Activated CD8-positive, alpha-beta memory T cell treated with anti-CD3 and anti-CD28 coated beads for 48 hours (primary cell): ENCODE measurements at places on chromosomes 7 and 10.
A peak's percentile ranks its signal among the peaks of the same experiment; 100 is the strongest.

- no peak for DNase-seq
Observed at GRCh38 chr10:107264742-107265141, 100.2 kb upstream of the SORCS1 start.

GRCh38 chr10:74644738-74645137, 181.7 kb upstream of the KAT6B start:
- no peak for DNase-seq

DNA sequence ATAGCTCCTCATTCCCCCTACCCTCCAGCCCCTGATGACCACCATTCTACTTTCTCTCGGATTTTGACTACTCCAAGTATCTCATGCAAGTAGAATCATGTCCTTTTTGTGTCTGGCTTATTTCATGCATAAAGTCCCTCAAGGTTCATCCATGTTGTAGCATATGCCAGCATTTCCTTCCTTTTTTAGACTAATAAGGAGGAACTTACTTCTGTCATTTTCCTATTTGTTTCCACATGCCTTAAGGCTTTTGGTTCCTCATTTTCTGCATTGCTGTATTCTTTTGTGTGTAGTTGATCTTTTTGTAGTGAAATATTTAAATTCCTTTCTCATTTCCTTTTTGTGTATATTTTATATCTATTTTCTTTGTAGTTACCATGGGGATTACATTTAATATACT, 376.9 kb downstream of the CALN1 start:
- DNase-seq = no peak

- DNase-seq = no peak
Observed at GRCh38 chr10:60649485-60650377, 128.5 kb upstream of the CDK1 start.

GRCh38 chr10:8331896-8332729, 277.6 kb downstream of the GATA3 start:
- DNase-seq = peak; percentile 55

GRCh38 chr7:110977127-110977737, 113.7 kb upstream of the LRRN3 start:
- DNase-seq = no peak

- no peak for DNase-seq
Observed at GRCh38 chr10:16518822-16519221, 2.9 kb downstream of the C1QL3 start.

DNA sequence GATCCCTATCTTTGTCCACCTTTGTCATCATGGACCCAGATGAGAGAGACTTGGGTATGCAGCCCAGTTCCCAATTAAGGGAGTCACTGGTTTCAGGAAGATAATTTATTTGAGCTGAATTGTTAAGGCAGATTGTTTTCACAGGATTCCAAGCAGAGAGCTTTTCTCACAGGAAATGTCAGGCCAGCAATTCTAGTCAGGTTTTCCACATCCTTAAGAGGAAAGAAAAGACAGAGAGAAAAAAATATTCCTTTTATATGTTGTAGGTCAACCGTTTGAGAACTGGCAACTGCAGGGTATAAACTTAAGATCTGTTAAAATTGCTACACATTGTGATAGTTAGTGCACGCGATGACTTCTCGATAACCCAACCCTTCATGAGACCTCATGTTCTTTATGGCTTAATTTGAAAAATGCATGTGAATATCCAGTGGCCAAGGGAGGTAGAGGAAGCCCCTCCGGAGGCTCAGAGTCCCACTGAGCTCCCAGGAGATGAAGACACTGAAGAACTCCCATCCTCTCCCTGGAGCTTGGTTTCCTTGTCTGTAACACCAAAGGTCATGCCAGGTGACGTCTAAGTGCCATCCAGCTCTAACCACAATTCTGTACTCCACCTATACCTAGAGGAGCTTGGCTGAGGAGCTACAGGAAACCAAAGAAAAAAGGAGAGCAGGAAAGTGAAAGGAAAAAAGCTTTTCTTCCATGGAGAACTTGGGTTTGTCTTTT, 45.6 kb downstream of the MINDY4 start:
- DNase-seq = no peak

GRCh38 chr7:119175911-119176627, 951.6 kb downstream of the ANKRD7 start:
- DNase-seq = no peak

DNA sequence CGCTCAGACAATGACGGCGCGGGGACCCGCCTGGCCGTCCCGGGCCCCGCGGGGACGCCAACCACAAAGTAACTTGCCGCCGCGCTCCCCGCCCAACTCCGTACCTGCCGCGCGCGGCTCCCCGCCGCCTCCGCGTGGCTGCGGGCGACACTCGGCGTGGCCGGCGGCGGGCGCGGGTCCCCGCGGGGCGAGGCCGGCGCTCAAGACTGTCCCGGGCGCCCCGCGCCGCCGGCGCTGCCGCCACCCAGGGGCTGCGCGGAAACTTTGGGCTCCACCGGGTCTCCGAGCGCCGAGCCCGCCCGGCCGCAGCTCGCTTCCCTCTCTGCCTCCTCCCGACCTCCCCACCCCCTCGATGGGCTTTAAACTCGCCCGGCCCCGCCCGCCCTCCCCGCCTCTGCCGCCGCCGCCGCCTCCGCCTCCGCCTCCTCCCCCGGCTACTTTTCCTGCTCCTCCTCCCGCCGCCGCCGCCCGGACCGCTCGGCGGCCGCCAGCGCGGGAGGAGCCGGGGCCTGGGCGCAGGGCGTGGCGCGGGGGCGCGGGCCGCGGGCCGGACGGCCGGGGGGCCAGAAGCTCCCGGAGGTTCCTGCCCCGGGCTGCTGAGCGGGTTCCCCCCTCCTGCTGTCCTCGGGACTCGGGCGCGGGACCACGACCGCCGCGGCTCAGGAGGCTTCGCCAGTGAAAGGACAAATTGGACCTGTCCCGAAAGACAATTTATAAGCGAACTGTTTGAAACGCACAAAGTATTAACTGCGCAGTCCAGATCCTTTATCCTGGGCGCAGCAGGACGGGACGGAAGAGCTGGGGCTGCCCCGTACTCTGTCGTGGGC, 10.6 kb upstream of the GRB10 start:
- no peak for DNase-seq

- no peak for DNase-seq
Observed at GRCh38 chr7:20797462-20798080, 10.9 kb upstream of the SP8 start.

DNA sequence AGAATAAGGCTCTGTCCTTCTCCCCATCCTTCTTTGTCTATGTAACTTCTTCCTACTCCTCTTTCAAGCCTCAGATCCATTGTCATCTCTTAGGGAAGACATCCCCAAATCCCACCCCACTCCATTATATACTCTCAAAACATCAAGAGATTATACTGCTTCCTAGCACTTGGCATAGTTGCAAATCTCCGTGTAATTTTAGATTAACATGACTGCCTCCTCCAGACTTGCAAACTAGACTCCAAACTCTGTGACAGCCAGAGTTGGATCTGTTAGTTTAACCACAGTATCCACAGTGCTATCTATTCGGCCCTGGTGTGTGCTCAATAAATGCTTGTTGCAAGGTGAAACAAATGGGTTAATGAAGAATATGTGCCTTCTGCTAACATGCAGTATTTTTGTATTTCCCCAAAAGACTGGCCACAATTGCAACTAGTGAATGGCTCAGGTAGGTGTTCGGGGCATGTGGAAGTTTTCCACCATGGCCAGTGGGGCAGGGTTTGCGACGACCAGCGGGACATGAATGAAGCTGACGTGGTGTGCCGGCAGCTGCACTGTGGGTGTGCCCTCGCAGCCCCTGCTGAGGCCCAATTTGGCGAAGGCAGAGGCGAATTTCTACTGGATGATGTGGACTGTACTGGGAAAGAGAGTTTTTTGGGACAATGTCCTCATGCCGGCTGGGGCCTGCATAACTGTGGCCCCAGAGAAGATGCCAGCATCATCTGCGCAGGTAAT, 34.5 kb upstream of the C10orf120 start:
- no peak for DNase-seq

DNA sequence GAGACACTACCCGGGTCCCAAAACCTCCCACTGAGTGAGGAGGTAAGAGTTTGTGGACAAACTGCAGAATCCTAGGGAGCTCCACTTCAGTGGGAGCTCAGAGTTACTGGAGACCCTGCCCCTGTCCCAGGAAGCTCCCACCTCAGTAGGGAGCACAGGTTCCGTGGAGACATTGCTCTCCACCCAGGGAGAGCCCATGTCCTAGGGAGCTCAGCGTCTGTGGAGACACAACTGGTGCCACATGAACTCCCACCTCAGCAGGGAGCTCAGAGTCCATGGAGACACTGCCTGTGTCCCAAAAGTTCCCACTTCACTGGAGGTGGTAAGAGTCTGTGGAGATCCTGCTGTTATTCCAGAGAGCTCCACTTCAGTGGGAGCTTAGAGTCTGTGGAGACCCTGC, 6.3 kb downstream of the MYO1G start:
- DNase-seq = no peak

DNA sequence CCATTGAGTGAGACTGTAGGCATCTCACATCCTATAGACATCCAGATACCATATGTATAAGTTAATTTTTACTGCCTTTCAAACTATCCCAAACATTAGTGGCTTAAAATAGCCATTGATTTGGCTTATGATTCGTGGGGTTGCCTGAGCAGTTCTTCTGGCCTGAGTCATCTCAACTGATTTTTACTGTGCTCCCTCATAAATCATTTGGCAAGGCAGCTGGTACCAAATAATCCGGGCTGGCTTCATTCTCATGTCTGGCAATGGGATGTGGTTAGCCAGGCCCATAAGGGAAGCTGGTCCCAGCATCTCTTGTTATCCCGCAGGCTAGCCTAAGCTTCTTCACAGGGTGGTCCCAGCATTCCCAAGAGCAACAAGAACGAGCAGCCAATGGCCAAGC, 6.7 kb upstream of the LRGUK start:
- DNase-seq = no peak

DNA sequence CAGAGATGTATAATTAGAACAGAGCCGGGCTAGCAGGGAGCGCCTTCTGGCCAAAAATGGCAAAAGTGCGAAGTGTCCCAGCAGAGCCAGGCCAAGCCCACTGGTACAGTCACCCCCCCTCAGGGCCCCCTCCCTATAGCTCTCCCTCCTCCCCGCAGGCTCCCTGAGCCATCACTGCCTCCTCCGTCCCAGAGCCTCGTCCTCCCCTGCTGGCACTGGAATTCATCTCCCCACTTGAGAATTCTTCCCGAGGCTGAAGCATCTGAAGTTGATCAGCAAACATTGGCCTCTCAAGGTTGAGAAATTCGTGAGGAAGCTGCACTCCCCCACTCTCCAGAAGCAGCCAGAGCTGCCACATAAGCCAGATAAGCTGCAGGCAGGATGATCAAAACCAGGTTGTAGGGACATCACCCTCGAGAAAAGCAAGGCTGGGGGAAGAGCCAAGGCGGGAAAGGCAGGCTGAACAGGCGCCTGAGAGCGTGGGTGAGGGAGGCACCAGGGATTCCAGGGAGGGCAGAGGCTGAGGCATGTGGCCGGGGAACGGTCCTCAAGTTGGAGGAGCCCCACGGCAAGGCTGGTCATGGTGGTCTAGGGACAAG, 23.4 kb downstream of the CAMK2G start:
- no peak for DNase-seq

DNA sequence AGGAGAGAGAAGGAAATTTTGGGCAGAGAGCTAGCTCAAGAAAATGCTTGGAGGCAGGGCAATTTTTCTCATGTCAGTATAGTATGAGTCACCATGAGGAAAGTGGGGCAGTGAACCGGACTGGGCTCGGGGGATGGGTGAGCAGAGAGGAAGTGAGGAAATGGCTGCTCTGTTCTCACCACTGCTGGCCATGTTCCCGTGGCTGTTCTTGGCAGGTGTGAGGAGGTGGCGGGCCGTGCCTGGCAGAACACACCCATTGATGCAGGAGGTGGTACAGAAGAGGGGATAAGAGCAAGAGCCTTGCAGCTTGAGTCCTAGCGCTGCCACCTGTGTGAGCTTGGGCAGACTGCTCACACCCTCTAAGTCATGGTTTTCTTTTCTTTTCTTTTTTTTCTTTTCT, 304.4 kb upstream of the LYZL1 start:
- DNase-seq = no peak

GRCh38 chr10:80612261-80612660, 74.6 kb downstream of the SH2D4B start:
- DNase-seq = no peak

GRCh38 chr10:111984057-111984456, 199.5 kb downstream of the GPAM start:
- DNase-seq = no peak

DNA sequence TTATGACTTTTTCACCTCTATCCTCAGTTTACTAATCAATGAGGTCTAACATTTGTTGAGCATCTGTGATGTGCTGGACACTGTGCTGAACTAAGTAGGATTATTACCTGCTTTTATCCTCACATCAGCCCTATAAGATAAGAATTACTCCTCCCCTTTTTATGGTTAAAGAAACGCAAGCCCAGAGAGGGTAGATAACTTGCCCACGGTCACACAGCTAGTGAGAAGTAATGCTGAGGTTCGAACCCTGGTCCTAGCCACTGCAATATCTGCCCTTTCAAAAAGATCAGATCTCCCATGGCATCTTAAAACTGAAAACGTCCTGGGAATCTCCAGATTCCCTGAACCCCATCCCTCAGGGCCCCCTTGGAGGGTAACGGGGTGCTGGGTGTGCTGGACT, 118.3 kb downstream of the C10orf105 start:
- DNase-seq = no peak

DNA sequence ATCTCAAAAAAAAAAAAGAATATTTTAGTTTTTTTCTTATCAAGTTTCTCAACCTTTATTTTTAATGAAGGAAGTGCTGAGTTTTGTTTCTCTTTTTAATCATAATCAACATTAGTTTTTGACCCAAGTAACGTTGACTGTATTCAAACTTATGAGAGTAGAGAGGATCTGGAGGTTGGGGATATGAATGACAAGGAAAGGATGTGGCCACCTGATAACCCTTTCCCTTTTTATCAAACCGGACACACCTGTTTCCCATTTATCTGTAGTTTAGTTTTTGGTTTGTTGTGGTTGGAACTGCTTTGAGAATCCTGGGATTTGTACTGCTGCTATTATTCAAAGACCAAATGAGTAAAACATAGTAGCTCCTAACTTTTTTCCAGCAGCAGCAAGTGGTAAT, 38.6 kb downstream of the HACD1 start:
- no peak for DNase-seq

DNA sequence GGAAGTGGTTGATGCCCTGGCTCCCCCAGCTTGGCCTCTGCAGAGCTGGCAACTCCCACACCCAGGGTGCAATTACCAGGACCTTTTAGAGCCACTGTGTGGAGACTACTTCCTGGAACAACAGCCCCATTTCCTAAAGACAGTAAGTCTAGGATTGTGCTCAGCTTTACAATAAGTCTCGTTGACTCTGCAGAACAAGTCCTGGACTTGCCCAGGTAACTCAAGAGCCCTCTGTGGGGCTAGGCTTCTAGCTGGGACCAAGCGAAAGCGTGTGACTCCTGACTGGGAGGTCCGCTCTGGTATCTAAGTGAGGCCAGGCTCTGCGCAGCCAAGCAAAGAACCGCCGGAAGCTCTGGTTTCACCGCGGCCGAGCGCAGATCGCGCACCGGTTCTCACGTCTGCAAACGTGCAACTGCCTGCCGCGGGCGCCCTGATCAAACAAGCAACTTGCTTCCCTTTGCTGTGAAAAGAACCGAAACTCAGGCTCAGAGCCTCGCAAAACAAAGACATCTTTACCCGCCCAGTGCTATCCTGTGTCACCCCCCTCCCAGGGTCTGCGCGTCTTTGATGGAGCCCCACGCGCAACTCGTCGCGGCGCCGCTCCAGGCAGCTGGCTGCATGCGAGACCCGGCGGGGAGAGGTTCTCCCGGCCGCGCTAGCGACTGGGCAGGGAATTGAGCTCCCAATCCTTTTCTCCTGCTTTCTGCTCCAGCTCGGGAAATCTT, 4.4 kb upstream of the PDLIM1 start:
- no peak for DNase-seq
